Stimulated activated naive CD8-positive, alpha-beta T cell treated with anti-CD3 and anti-CD28 coated beads, Interleukin-15, Interleukin-2, amounts not matched to agents 100 U/mL and 50 U/mL, for 24 hours (primary cell): ENCODE measurements at places on chromosomes 5 and 9.
A peak's percentile ranks its signal among the peaks of the same experiment; 100 is the strongest.

- DNase-seq = no peak
Measured at GRCh38 chr5:62133426-62133825, 172.6 kb upstream of the KIF2A start.

DNA sequence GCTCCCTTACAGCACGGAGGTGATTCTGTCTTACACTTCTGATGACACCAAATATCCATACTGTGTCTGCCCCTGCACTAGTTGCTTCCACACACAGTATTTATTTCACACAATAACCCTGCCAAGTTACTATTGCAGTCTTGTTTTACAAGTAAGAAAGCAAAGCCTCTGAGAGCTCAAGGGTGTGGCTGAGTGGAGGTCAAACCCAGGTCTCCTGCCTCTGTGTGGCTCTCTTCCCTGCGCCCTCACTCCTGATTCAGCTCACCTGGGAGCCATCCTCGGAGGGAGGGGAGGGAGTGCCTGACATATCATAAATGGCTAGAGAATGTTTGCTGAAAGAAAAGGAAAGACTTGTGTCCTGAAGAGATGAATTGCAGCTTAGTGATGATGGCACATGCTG is 41.0 kb downstream of the MVB12B start:
- no peak for DNase-seq

- DNase-seq = no peak
Measured at GRCh38 chr5:109063223-109063622, 315.5 kb downstream of the FER start.

- peak; percentile 42 for DNase-seq
Measured at GRCh38 chr5:127564002-127564769, 46.7 kb downstream of the PRRC1 start.

- no peak for DNase-seq
Measured at GRCh38 chr5:109784687-109785086, 95.0 kb downstream of the MAN2A1 start.

GRCh38 chr5:62256161-62257019 is 49.6 kb upstream of the KIF2A start:
- no peak for DNase-seq
